ACHN (cell line): ENCODE measurements at places on chromosomes 4 and X.

- no peak for DNase-seq
Observed at GRCh38 chrX:84336646-84337045, 148.6 kb upstream of the RPS6KA6 start.

- DNase-seq = peak; percentile 34
Observed at GRCh38 chrX:37926700-37927099, 79.3 kb upstream of the DYNLT3 start.

GRCh38 chrX:29661290-29661689 lies 554.1 kb upstream of the MAGEB2 start:
- DNase-seq = peak; percentile 15

- no peak for DNase-seq
Observed at GRCh38 chrX:41036668-41037326, 48.4 kb upstream of the USP9X start.
